ENCODE measurements at places on chromosomes 11 and 22.

GRCh38 chr11:5368502-5369043, 15.0 kb upstream of the OR51M1 start:
- DNase-seq: no peak

DNA sequence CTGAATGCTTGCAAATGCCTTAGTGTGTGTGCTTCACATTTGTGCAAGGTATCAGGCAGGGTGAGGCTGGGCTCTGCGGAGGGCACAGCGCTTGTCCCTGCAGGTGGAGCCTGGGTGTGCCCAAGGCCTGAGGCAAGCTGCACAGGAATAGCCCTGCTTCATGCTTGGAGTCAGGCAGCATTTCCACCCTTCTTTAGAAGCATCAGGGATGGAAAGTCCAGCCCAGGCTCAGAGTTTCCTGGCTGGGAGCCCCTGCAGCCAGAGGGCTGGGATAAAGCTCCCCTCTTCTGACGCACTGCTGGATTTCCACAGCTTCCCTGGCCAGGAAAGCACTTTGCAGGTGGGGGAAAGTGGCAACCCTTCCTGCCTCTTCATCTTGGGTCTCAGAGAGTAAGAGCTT, 63.4 kb downstream of the GALNT18 start:
- no peak for DNase-seq

DNA sequence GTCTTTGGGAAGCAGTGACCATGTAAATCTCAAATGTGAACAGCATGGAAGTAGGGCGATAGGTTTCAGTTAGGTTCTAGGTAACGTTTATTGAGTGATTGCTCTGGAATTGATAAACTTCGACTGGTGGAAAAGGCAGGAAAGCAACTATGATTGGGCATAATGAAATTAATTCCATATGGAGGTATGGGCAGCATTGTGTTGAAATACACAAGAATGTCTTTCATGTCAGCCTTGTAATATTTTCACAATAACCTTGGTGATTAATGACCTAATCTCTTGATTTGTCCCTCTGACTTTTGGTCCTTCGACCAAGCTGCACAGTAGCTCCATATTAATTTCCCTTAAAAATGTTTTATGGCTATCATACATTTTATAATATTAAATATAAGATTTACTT, 2.8 kb downstream of the CEP57 start:
- no peak for DNase-seq

- DNase-seq: no peak
Observed at GRCh38 chr11:64339286-64339685, 718 bp upstream of the CCDC88B start.

- no peak for DNase-seq
Observed at GRCh38 chr11:20452585-20452984, 65.1 kb downstream of the PRMT3 start.

DNA sequence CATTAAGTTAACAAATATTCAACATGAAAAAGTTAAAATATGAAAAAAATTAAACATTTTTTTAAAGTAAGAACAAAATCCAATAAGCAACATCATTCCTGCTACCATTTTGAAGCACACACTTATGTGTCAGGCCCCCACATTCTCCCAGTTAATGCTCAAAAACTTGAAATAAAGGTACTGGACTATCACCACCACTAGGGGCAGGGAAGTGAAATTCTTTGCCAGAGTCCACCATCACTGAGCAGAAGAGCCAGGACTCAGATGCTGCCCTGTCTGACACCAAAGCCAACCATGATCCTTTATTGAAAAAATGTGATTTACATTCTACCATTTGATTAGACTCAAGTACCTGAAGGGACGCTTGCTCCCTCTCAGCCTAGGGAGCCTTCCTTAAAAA, 39.1 kb downstream of the PITPNB start:
- DNase-seq: no peak

DNA sequence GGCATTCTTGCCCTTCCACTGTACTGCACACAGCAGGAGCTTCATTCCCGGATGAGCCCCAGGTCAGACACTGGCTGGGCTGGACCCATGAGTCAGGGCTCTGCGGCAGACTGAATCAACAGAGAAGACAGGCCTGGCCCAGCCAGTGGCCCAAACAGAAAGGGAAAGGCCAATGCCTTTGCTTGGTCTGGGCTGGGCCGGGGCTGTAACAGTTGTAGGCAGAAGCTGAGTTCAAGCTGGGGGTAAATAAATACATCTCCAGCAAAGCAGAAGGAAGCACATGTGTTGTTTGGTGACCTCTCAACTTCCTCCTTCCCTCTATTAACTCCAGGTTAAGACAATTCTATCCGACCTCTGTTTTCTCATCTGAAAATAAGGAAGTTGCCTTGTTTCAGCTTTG, 1.8 kb upstream of the SMIM35 start:
- DNase-seq: no peak

- peak; percentile 1 for DNase-seq
Observed at GRCh38 chr11:88174709-88175568, at the start of gene RAB38. Gene RAB38 (minus strand): TSS chr11:88175443. CDS start chr11:88175384, 59 bp downstream.

DNA sequence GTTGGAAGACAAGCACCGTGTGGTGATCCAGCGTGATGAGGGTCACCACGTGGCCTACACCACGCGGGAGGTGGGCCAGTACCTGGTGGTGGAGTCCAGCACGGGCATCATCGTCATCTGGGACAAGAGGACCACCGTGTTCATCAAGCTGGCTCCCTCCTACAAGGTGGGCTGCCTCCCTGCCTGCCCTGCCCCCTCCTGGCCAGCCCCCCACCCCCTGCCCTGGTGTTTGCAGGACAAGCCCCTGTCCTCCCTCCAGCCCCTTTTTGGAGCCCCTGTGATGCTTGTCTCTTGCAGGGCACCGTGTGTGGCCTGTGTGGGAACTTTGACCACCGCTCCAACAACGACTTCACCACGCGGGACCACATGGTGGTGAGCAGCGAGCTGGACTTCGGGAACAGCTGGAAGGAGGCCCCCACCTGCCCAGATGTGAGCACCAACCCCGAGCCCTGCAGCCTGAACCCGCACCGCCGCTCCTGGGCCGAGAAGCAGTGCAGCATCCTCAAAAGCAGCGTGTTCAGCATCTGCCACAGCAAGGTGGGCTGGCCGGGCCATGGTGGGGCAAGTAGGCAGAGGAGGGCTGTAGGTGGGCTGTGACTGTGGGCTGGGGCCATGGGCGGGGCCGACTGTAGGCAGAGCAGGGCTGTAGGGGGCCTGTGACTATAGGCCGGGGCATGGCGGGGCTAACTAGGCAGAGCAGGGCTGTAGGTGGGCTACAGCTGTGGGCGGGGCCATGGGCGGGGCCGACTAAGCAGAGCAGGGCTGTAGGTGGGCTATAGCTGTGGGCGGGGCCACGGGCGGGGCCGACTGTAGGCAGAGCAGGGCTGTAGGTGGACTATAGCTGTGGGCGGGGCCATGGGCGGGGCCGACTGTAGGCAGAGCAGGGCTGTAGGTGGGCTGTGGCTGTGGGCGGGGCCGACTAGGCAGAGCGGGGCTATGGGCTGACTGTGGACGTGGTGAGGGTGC, 13.6 kb downstream of the MUC2 start:
- DNase-seq: no peak

DNA sequence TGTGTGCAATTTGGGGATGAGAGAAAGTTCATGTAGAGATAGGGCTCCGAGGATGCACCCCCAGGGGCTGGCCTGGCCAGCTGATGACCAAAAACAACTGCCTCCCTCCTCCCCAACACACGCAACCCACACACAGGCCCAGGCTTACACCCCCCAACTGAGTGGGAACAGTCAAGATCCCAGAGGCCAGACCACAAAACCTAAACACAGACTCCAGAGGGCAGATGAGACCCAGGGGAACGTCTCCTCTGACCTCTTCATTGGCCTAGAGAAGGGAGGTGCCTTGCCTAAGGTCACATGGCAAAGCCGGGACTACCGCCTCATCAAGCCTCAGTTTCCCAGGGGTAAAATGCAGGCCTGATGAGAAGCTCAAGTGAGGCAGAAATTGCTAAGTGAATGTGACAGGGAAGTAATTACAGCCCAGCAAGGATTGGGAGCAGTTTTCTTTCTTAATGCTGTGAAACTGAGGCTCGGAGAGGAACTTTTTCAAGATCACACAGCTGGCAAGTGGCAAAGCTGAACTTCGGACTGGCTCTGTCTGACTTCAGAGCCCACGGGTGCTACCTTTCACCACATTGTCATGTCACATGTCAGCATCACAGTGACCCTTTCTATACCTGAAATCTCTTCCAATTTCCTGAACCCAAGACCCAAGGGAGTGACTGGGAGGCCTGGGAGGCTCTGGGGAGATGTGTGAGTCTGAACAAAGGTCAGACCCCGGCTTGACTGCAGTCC, 69.9 kb upstream of the WNT11 start:
- DNase-seq: no peak

DNA sequence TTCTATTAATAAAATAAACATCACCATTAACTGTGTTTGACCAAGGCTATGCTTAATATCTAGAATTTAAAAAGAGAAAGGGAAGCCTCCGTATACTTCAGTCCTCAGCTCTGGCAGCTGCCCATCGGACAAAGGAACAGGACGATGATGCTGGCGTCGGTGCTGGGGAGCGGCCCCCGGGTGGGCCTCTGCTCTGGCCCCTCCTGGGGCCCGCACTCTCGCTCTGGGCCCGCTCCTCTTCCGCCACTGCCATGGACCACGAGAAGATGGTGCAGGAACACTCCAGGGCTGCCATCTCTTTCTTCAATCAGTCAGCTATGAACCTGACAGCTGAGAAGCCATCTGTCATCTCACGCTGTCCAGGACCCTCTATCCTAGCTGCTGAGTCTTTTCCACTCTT, 25.3 kb downstream of the PDHX start:
- no peak for DNase-seq

- no peak for DNase-seq
Observed at GRCh38 chr22:20101638-20102037, 14.3 kb upstream of the RANBP1 start.

- DNase-seq: no peak
Observed at GRCh38 chr11:73391665-73392064, 15.5 kb downstream of the RELT start.

- DNase-seq: no peak
Observed at GRCh38 chr11:28228196-28228895, 120.2 kb downstream of the METTL15 start.

DNA sequence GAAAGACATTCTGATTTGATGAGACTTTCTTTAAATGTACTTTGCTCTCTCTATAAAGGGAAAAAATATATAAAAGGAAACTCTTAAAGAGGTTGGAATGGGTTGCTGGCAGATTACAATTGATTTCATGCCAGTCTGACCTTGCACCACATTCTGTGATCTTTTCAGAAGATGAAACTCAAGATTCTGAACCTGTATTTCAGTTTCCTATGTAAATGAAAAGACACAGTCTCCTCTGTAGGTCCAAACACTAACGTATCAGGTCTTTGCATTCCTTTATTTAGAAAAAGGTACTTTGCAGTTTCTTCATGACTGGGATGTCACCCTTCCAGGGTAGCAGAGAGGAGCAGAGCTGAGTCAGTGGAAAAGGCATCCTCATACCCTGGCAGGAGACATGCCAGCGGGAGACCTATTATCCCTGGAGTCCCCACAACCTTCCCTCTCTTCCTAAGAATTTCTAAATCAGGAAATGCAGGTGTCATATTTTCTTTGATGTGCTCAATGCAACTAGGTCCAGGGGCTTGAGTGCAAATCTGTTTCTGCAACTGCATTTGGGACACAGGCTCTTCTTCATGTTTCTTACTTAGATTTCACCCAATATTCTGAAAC, 282.6 kb downstream of the CADM1 start:
- DNase-seq: no peak

DNA sequence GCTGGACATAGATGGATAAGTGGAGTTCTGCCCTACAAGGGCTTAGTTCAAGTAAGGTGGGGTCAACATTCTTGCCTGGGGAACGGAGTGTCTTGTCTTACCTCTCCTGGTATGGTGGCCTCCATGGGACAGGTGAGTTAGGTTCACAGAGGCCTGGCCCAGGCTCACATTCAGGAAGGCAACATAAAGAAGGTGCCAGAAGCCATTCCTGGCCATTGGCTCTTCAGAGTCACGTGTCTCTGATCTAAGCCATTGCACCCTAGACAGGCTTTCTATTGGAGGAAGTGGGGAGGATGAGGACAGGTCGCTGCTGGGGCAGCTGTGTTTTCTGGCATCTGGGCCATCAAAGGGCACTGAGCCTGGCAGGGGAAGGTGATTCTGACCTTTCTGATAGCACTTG, 14.8 kb downstream of the LMO2 start:
- DNase-seq: no peak

DNA sequence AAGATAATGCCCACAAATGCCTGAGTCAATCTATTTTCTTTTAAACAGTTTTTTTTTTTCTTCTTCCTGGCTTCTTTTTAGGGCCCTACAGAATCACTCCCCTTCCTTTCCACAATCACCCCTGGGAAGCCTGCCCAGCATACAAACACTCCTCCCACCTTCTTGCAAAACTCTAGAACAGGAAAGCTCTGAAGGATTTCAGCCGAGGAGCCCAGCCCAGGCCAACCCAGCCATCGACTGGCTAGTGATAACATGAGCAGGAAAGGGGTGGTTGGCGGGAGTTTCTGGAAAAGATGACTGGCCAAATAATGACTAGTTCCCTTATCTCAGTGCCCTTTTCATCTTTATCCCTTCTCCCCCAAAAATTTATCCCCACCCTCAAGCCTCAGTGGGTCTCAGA, 68.2 kb downstream of the USP35 start:
- no peak for DNase-seq

DNA sequence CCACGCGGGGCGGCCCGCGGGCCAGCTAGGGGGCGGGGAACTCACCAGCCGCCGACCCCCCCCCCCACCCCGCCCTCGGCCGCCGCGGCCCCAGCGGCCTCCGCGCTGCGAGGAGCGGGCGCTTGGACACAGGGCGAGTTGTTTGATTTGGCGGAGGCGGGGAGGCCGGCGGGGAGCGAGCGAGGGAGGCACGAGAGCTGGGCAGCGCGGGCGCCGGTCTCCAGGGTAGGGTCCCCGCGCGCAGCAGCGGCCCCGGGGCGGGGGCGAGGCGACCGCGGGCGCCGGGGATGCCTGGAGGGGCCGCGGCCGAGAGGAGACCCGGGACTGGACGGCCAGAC, 64.4 kb downstream of the NAV2 start:
- no peak for DNase-seq

- no peak for DNase-seq
Observed at GRCh38 chr22:37237371-37238268, 6.4 kb downstream of the RAC2 start.

DNA sequence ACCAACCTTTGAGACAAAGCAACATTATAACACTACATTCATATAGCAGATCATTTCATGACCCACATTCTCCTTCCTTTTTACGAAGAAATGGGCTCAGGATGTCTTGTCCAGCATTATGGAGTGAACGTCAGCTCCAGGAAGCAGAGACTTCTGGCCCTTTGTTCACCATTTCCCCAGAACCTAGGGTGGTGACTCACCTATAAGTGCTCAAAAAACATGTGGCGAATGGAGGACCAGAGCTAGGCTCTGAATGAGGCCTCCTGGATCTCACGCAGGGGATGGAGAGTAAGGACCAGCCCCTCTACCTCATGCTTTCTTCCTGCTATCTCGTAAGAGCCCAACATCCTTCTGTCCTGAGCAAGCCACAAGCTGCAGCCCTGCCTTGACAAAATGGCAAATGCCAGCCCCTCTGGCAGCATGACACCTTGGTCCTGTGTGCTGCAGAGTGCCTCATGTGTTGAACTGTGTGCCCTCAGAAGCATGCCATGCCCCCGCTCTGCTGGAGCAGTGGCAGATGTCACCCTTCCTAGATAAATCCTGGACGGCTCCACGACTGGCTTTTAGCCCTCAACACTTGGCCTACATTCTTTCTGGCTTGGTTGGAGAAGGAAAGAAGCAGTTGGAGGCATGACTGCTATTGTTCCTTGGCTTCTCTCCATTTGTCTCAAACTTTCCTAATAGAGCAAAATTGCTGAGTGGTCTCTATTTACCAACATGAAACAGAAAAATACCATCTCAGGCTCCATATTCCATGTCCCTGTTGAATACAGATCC, 6.5 kb upstream of the ST3GAL4 start:
- DNase-seq: no peak

Data from effector memory CD8-positive, alpha-beta T cell (primary cell).